Activated naive CD8-positive, alpha-beta T cell treated with anti-CD3 and anti-CD28 coated beads, Interleukin-2, amount 50 U/mL, for 16 hours (primary cell): ENCODE measurements at places on chromosomes 1 and 21.

DNA sequence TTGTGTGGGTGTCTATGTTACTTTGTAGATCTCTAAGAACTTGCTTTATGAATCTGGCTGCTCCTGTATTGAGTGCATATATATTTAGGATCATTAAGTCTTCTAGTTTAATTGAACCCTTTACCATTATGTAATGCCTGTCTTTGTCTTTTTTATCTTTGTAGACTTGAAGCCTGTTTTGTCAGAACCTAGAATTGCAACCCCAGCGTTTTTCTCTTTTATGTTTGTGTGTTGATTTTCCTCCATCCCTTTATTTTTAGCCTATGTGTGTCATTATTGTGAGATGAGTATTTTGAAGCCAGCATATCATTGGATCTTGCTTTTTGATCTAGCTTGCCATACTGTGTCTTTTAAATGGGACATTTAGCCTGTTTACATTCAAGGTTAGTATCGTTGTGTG, 573.2 kb downstream of the BRINP3 start:
- DNase-seq = no peak

- no peak for DNase-seq
These were observed 17.7 kb upstream of the CLSTN1 start for GRCh38 chr1:9841460-9841859.

- DNase-seq = no peak
These were observed 43.8 kb upstream of the KCNE2 start for GRCh38 chr21:34320011-34320410.

- DNase-seq = no peak
These were observed 628.1 kb downstream of the PLPP3 start for GRCh38 chr1:55951291-55951690.

GRCh38 chr1:175536369-175536768, 207.0 kb downstream of the TNR start:
- DNase-seq = no peak

- no peak for DNase-seq
These were observed 14.3 kb downstream of the DNAJB4 start for GRCh38 chr1:78019024-78019423.
